ENCODE measurements at places on chromosomes 12 and 14.

DNA sequence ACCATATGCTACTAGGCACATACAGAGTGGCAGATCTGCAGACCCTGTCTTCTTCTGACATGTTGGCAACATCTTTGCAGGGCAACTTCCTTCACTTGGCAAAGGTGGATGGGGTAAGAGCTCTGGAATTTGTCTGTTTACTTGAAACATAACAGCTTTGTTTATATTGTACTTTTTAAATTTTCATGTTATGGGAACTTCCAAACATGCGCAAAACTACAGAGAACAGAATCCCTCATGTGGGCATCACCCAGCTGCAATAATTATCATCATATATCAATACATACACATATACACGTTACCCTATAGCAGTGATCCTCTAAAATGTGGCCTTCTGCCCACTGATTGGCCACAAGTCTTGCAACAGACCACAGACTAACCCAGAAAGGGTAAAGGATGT, 103.4 kb downstream of the STAB2 start:
- DNase-seq = no peak

DNA sequence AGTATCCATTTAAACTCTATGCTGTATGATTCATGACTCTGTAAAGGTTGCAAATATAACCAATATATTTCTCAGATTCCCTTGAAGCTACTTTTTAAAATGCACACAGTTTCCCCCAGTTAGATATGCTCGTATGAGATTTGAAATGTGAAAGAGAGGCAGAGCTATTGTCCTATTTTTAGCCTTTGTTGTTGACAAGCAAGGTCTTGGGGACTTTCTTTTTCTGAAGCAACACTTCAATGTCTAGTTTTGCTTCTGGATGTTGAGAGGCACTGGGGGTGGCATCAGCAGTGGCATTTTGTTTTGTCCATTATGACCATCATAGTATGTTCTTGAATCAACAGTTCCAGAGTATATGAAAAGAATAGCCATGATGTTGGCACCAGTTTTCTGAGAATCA, 63.4 kb downstream of the ASCL1 start:
- no peak for DNase-seq

DNA sequence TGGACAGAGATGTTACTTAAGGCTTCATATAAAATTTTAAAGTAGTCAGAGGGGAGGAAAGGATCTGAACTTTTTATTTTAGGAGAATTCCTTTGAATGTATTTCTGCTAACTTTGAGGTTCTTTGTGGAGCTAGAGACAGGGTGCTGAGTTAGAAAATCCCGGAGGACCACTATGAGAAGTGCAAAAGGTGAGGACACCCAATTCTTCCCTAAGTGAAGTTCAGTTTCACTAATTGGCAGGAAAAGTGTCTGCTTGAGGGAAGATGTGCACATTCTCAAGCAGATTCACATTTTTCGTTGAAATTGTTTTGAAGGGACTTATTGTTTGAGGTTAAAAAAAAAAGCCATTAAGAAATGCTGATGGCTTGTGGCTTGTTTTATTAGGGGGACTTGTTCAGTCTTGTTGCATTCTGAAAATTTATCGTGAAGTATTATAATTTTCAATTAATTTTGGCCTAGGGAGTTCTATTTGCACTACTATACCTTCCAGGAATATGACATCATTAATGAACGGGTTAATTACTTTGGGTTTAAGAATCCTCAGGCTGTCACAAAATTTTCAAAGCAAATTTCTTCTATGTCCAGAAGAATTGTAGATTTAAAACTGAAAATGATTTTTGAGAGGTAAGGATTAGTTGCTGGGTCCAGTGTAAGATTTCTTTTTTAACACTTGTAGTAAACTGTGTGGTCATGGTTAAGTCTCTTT, 1.8 kb downstream of the PCNX1 start:
- DNase-seq = no peak

GRCh38 chr14:90731487-90731886, 84.7 kb downstream of the TTC7B start:
- no peak for DNase-seq

DNA sequence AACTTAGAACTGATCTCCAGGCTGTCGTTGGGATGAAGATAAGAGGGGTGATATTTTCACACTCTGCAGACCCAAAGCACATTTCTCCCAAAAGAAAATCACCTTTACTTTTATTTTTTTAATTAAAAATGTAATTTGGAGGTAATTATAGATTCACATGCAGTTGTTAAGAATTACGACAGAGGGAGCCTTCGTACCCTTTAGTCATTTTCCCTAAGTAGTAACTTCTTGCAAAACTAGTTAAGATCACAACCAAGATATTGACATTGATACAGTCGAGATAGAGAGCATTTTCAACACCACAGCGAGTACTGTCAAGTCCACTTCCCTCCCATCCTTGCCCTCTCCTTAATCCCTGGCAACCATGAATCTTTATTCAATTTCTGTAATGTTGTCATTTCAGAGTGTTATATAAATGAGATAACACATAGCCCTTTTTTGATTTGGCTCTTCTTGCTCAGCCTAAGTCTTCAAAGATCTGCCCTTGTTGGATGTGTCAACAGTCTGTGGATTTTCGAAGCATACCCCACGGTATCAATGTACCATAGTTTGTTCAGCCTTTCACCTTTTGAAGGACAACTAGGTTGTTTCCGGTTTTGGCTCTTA, 39.6 kb downstream of the DNAH10 start:
- DNase-seq = no peak

GRCh38 chr14:34256223-34256622, 205.8 kb downstream of the SPTSSA start:
- no peak for DNase-seq

Data from stimulated activated CD4-positive, alpha-beta T cell treated with anti-CD3 and anti-CD28 coated beads, Interleukin-1b, Interleukin-23, amount 100 ng/mL, for 1 hour (primary cell).